Bone marrow (tissue), 2 donors: ENCODE measurements at places on chromosomes 5 and 9.

- no peak for DNase-seq
These were observed 277.7 kb downstream of the NR2F1-AS1 start for GRCh38 chr5:93303291-93303691.

- no peak for DNase-seq
These were observed 46.3 kb downstream of the AP3S1 start for GRCh38 chr5:115888027-115888426.

- no peak for DNase-seq
These were observed 30.9 kb downstream of the NTNG2 start for GRCh38 chr9:132192728-132193127.

DNA sequence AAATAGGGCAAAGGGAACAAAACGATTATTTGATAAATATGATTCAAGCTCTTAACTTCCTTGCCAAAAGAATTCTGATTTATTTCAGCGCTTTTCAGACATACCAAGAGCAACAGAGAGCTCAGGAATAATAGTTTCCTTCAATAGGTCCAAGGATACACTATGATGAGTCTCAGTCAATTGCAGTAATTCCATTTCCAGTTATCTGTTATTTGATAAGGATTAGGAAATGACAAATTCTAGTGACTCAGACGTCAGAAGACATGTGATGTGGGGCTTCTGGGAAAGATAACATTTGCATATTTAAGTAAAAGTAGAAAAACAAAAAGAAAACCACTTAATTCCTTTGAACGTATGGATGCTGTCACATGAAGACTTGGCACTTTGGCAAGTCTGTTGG, 1250.8 kb upstream of the CDH18 start:
- no peak for DNase-seq

GRCh38 chr5:80109646-80110478, 74.7 kb downstream of the THBS4 start:
- no peak for DNase-seq

DNA sequence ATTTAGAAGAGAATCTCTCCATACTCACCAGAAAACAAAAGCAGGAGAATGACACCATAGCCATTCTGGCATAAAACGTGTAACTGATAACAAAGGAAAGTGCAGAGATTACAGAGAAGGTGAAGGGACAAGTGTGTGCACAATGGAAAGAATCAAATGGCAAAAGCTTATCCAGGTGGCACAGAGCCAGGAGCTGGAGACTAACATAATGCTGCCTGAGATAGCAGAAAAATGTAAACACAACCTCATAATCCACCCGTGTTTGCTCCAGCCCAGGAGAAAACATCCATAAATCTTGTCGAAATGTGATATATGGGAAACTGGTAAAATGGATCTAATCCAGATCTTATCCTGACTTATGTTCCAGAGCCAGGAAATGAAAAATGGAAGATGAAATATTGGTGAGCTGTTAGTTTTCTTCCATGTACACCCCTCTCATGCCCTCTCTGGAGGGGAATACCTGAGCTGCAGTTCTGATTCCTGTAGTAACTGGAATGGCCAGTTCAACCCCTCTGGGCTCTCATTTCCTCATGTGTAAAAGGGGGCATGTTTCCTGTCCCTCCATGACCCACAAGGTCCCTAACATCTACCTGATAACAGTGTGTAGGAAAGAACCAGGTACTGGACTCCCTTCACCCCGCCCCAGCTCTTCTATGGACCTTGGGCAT, 212.3 kb upstream of the DAPK1 start:
- DNase-seq: no peak

DNA sequence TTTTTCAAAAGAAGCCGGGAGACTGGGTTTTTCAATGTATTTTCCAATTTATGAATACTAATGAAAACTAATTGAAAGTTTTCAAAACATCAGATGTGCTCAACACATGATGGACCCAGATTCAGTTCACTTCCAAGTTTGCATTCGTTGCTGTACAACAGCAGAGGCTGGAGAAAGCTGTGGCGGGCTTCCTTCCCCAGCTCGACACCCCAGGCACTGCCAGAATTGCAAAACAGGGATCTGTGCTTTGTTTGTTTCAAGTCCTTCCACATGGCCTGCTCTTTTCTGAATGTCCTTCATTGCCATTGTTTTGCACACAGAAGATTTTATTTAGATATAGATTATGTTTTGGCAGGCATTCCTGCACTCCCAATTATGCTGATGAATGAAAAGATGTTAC, 30.3 kb upstream of the INSYN2B start:
- no peak for DNase-seq

GRCh38 chr5:110356677-110357076, 369.8 kb downstream of the TMEM232 start:
- DNase-seq: no peak

DNA sequence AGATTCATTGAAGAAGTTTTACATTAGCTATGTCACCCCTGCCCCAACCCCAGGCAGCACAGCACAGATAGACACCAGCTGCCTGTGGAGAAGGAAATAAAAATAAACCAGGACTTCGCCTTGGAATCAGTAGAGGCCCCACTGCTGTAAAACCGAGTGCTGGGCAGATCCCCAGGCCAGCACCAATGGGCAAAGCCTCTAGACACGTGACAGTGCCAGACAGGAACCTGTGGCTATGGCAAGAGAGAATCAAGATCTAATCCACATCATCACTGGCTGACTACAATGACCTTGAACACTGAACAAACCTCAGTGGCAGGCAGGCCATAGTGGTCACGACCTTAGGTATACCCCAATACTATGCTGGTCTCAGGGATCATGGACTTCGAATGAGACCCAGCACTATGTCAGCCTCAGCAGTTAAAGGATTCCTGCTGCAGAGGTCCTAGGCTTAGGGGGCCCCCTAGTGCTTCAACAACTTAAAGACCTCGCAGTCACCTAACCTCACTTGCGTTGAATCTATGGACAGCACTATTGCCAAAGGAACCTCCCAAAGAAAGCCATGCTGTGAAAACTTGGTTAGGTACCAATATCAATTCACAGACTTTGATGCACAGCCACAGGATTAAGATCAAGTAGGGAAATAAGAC, 2118.6 kb upstream of the C9orf72 start:
- DNase-seq: peak; percentile 18

DNA sequence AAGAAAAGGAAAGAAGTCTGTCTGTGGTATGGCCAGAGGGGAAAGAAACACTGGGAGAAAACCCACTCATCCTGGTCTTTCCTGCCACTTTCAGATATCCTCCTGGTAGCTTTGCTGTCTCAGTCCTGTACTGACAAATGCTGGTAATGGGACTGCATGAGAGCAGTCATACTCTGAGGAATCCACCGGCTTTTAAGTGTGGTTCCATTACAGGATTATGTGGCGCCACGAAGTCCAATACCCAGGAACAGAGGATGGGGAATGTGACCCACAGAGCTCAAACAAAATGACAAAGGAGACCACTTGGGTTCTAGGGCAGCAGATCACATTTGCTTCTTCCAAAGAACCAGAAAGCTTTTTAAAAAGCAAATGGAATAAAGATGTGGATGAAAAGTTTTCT, 26.3 kb upstream of the FBP1 start:
- DNase-seq: no peak

- no peak for DNase-seq
These were observed 13.8 kb upstream of the ABLIM3 start for GRCh38 chr5:149127394-149127955.

DNA sequence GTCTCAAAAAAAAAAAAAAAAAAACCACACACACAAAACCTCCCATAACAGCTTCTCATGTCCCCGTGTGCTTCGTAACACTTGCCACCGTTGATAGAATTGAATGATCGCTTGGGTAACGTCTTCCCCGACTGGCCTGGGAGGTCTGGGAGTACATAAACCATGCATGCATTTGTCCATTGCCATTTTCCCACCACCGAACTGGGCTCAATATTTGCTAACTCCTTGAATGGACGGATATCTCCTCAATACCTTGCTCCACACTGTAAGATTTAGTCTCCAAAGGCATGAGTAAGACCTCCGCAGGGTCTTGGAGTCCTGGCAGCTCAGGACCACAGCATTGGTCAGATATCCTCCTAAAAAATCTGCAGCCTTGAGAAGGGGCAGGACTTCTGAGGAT, 3.2 kb upstream of the P4HA2 start:
- DNase-seq: no peak

GRCh38 chr5:6469836-6470235, 21.2 kb downstream of the UBE2QL1 start:
- DNase-seq: no peak

DNA sequence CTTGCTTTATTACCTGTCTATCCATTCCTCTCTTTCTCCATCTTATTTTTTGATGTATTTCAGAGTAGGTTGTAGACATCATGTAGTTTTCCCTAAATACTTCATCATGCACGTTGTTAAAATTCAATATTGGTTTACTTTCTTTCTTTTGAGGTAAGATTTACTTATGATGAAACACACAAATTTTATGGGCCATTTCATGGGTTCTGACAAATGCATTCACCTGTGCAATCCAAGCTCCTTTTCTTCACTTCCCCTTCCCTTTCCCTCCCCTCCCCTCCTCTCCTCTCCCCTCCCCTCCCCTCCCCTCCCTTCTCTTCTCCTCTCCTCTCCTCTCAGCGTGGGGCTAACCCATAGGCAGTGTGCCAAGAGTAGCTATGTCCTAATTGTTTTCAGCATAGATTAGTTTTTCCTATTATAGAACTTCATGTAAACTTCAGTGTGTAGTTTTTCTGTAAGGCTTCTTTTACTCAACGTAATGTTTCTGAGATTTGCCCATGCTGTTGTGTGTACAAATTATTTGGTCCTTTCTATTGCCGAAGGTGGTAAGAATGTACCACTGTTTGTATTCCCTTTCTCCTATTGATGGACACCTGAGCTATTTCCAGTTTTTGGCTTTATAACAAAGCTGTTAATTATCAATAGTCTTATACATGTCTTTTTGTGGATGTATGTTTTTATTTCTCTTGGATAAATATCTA, 92.9 kb upstream of the CLINT1 start:
- DNase-seq: no peak

DNA sequence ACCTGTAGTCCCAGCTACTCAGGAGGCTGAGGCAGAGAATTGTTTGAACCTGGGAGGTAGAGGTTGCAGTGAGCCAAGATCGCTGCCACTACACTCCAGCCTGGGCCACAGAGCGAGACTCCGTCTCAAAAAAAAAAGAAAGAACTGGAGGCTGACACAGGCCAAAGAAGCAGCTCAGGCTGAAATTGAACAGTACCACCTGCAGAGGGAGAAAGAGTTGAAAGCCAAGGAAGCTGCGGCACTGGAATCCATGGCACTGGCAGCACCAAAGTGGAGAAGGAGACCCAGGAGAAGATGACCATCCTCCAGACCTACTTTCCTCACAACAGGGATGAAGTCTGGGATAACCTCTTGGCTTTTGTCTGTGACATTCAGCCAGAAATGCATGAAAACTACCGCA, 11.3 kb upstream of the TMEM141 start:
- no peak for DNase-seq

- DNase-seq: no peak
These were observed 131.5 kb upstream of the PTPN3 start for GRCh38 chr9:109629615-109630014.

DNA sequence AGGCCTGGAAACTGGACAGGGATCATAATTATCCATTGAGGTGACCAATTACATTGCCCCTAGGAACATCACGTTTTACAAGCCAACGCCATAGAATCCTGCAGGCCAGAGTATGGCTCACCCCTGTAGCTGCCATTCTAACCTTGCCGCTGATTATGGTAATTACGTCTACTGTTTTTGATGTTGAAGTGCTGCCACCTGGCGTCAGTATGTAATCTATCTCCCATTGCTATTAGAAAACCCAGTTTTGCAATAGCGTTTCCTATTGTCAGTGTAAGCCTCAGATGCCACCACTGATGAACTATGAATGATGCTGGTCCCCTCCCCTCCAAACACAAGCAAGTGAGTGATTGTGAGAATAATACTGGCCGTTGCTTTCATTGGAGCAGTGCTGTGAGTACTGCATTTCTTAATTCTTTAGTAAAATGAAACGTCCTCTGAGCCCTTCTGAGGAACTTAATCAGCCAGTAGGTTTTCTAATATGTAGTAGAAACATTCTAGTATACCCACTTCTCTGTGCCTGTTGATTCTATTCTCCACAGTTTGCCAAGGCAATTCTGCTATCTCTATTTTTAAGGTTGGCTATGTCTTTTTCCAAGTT, 100.5 kb upstream of the NMUR2 start:
- DNase-seq: no peak

- peak; percentile 71 for DNase-seq
These were observed 85.1 kb downstream of the AMBP start for GRCh38 chr9:113992994-113993393.

DNA sequence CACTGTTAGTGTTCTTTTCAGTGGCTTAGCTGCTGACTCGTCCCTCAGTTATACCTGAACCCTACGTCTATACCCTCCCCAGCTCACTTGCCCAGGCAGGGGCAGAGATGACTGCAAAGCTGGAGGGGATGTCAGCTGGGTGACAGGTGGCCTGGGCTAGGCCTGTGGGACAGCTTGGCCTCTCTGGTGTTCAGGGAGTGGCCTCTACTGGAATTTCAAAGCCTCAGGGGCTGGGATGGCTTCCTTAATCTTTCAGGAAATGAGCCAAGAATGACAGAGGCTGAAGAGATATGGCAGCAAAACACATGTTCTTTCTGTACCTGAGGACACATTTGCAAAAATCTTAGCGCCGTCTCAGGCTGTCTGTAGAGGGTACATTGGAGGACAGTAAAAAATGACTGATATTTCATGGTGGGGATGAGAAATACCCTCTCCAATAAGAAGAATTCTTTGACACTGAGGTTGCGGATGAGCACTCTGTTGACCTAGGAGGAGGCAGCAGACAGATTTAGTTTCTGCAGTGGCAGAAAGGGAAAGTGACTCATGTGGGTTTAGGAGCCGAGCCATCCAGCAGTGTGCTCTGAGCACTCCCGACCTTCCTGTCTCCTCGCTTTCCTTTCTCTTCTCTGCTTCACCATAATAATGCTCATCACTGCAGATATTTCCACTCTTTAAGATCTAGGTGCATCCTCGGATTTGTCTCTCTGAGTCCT, 54.4 kb downstream of the ENTREP1 start:
- DNase-seq: no peak

DNA sequence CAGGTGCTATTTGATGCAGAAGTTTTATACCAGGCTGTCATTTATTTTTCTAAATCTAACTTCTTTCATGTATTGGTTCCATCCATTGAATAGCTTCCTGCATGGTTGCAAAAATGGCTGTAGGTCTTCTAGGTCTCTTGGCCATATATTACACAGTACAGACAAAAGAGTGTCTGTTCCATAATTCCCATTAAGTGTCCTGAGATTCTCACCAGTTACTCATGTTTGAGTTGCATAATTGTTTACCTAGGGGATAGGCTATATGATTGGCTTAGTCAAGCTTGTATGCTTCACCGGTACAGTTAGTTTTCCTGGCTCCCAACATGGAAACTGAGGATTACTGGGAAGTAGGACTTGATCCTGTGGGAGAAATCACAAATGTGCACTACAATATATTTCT, 399.4 kb upstream of the NUDT12 start:
- DNase-seq: no peak

DNA sequence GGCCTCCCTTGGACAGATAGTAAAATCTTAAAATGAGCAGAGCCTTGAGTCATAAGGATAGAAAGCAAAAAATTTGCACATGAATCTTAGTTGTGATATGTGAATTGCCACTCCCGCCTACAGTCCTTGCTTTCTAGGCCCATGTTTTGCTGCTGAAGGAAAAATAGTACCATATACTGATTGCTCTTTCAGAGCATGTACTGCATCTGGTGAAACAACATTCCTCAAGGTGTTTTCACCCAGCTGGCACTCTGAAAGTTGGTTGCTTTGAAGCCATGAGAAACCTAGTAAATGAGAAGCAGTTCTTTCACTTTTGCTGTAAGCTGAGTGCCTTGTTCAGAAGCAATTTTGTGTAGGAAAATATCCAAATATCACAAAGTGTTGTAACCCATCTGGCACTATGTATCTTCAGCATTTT, 10.3 kb downstream of the CDC37L1 start:
- DNase-seq: no peak
